ENCODE measurements at places on chromosomes 2 and 18.

- peak; percentile 70 for DNase-seq
Measured at GRCh38 chr2:231900486-231900942, 25.7 kb downstream of the NPPC start.

GRCh38 chr2:183678908-183679307 is 554.7 kb downstream of the NUP35 start:
- no peak for DNase-seq

DNA sequence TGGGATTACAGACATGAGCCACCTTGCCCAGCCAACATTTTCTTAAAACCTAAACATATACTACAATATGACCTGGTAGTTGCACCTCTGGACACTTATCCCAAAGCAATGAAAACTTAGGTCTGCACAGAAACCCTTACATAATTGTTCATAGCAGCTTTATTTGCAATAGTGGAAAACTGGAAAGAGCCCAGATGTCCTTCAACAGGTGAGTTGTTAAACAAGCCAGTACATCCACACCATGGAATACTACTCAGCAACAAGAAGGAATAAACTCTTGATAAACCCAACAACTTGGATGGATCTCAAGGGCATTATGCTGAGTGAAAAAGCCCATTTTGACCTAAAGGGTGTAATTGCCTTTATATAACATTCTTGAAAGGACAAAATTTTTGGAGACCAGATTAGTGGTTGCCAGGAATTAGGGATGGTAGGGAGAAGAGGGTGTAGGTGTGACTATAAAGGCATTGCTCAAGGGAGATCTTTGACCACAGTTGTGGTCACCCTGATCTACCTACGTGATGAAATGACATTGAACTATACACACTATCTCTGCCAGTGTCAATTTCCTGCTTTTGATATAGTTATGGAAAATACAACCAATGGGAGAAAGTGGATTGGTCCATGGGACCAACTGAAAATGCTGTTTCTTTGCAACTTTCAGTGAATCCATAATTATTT is 11.9 kb upstream of the AMMECR1L start:
- DNase-seq: no peak

- no peak for DNase-seq
Measured at GRCh38 chr18:45751766-45752165, 27.8 kb downstream of the SLC14A1 start.

- DNase-seq: no peak
Measured at GRCh38 chr2:174635776-174636404, 38.3 kb upstream of the WIPF1 start.

- DNase-seq: no peak
Measured at GRCh38 chr2:73855526-73855925, 26.8 kb downstream of the STAMBP start.

DNA sequence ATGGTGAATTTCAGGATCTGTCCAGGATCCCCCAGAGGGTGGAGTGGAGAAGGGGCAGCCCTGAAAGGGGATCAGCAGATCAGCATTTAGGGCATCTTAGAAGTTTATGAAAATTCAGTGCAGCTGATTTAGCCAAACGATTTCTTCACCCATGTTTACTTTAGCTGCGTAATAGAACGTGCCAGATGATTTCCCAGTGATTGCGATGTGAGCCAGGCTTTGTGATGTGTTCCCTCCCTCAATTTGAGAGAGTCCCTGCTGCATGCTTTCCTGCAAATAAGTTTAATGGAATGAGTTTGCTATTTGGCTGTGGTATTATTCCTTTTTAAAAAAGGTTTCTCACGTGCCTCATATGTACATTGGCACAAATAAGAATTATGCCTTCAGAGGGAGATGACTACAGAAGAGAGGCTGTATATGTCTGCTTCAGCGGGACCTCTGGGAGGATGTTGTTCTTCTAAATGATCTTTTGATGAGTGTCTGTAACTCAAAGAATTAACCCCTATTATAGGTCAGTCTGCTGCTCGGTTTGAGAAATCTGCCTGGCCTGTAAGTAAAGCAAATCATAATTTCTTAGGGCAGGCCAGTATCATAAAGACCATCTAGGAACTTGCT is 111.9 kb downstream of the MRO start:
- DNase-seq: no peak

DNA sequence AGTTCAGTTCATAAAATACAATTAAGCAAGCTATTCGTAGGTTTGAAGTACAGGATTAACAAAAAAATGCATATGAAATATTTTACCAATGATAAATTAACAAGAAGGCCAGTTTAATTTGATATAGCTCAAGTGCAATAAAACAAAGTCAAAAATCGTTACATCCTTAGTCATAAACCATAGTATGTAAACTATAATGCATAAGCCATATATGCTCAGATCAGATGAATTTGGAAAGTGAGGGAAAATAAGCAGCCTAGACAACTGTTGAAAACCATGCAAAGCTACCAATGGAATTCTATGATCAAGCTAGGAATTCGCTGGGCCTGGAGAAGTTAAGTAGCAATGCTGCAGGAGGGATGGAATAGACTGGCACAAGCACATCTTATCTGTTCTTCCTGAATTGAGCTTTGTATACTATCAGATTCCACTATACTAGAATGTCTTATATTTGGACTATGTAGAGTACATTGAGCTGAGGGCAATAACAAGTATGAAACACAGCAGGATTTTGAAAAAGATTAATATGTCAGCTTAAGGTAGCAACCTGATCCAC is 682.0 kb downstream of the IRS1 start:
- no peak for DNase-seq

DNA sequence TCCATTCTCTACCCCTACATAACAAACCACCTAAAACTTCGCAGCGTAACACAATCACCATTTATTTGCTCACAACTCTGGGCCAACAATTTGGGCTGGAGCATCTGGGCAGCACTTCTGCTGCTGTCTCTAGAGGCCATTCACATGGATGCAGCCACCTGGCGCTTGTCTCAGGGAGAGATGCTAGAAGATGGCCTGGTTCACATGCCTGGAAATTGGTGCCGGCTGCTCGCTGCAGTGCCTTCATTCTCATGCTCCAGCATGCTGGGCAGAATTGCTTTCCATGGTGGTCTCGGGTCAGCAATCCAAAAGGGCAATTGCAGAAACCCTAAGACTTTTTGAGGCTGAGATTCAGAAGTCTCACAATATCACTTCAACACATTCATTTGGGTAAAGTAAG is 157.4 kb downstream of the SUCLG1 start:
- no peak for DNase-seq

- DNase-seq: no peak
Measured at GRCh38 chr2:20048488-20049448, 2.7 kb downstream of the LAPTM4A start.

- DNase-seq: peak; percentile 79
Measured at GRCh38 chr2:43345391-43345813, 119.0 kb upstream of the ZFP36L2 start.

DNA sequence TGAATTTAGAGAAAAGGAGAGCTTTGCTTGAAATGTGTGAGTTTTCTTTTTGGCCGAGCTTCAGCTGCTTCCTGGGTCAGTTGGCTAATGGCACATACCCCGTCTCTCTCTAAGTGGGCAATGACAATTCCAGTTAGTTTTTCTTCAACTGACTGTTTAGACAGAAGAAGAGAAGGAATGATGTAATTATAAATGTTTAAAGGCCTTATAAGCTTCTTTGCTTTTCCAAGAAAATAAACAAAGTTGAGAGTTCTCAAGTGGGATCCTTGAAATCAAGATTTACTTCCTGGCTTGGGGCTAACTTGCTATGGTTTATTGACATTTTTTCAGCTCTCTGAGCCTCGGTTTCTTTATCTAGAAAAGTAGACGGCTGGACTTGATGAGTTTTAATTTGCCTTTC is 794.9 kb upstream of the ACVR2A start:
- DNase-seq: no peak

DNA sequence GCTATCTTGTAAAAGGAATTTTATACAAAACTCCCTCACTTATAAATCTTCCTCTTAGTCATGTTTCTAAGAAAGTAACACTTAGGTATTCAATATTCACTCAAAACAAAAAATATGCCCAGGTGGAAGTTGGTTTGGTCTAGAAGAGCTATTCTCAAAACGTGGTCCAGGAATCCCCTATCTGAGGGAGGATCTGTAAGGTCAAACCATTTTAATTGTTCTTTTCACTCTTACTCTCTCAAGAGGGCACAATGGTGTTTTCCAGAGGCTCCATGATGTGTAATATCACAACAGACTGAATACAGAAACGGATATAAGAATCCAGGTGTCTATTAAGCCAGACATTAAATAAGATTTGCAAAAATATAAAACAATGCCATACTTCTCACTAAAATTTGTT is 9.9 kb downstream of the MOB1A start:
- no peak for DNase-seq

DNA sequence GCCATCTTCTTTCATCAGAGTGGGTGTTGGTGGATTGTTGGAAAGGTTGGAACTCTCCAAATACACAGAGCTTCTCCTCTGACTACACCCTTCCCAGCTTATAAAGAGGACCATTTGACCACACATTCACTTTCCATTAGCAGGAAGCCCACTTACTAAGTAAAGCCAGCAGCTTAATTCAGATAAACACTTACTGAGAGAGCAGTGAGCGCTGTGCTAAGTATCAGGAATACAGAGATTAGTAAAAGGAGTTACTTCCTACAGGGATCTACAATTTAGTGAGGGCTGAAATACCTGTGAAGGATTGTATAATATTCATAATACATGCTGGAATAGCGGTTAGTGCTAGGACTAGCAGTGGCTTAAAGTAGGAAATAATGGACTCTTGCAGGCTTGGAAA is 343.0 kb downstream of the NYAP2 start:
- no peak for DNase-seq

- no peak for DNase-seq
Measured at GRCh38 chr2:178873912-178874311, 66.7 kb upstream of the TTN start.

GRCh38 chr2:206250041-206250897 is 24.2 kb upstream of the ZDBF2 start:
- DNase-seq: no peak

DNA sequence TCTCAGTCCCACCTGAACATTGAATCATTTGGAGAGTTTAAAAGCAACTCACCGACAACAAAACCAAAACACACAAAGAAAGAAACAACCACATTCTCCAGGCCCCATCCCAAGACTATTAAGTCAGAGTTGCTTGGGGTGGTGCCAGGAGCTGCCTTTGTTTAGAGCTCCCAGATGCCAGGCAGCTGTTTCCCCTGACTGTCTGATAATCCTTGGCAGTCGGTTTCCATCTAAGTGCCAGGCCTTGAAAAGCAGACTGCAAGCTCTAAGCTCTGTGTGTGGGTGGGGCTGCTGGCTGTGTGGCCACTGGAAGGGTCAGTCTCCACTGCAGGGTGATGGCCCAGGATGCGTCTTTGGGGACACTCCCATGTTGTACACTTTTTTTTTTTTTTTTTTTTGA is 255.3 kb upstream of the AGAP1 start:
- DNase-seq: peak; percentile 78

- no peak for DNase-seq
Measured at GRCh38 chr18:11309172-11309571, 159.8 kb upstream of the PIEZO2 start.

GRCh38 chr2:205872716-205873115 is 190.4 kb downstream of the NRP2 start:
- DNase-seq: no peak

- no peak for DNase-seq
Measured at GRCh38 chr18:72922895-72923294, 55.1 kb upstream of the NETO1 start.

DNA sequence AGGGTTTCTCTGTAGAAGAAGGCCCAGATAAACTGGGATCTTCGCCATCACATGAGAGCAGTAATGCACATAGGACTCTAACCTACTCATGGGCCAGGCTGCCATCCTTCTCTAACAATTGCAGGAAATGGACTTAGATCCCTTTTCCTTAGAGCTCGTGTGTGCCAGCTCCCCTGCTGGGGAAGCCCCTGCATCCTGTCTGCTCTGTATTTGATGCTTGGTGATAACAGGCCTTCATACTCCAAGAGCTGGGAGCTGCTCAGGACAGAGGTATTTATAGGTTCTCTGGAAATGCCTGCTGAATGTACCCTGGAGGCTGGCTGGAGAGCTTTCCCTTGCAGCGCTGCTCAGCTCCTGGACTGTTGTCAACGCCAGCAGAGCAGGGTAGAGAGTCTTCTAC is 249.6 kb downstream of the MTX2 start:
- DNase-seq: no peak

GRCh38 chr2:118981632-118982031 is 39.6 kb downstream of the MARCO start:
- DNase-seq: no peak

- no peak for DNase-seq
Measured at GRCh38 chr2:38876407-38876806, 631 bp downstream of the MORN2 start.

DNA sequence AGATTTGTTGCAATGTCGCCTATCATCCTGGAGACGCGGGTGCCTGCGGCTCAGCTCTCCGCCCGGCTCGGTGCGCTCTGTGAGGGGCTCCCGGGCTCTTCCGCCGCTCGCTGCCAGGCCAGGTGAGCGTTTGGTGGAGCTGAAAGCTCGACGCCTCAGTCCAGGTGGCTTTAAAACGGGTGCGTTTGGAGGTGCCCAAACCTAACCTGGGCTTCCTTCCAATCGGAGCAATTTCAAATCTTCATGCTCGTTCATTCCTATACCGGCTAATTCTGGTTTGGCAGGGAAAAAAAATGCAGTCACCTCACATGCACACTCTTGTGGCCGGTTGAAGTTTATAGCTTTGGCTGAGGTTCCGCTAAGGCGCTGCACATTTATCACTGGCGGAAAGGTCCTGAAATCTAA is at the start of gene SLC16A14:
SLC16A14 (minus strand) TSS at position 274 of the 405 bp plus-strand sequence. CDS start 9,572 bp downstream, outside the sequence.
- peak; percentile 61 for DNase-seq

DNA sequence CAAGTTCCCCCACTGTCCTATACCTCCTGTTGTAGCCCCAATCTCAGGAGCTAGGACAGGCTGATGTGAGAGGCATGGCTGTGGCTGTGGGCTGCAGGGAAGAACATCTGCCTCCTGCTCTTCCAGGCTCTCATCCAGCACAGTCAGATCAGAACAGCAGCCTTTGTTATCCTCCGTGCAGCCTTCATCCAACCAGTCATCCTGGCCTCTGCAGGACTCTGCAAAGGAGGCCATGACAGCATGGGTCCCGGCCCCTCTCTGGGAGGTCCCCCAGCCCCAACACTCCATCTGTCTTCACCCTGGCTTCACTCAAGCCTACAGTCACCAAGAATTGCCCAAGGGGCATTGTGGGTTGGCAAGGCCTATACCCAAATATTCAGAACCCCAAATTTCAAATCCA is 223.2 kb upstream of the COPS8 start:
- DNase-seq: peak; percentile 9

DNA sequence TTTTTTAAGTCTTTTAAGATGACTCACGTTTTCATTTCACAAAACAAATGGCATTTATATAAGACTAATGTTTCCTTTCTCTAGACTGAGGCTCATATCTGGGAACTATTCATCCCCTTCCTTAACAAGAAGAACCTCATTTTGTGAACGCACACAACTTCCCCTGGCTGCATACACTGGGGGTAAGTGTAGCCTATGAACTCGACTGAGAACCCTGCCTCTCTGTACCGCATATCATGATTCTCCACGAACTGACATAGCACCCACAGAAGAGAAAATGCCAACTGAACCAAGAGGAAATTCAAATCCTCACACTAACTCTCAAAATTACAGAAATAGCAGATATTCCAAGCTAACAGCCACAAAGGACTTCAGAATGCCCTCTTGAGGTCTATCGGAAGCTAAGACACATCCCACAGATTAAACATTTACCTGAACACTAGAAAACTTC is 236.7 kb downstream of the TCF4 start:
- no peak for DNase-seq

All from femur (tissue), 1 donor.